H9 (cell line): ENCODE measurements at places on chromosomes 1 and 21.
A peak's percentile ranks its signal among the peaks of the same experiment; 100 is the strongest.

- no peak for DNase-seq
Observed at GRCh38 chr1:218845589-218845988, 328.1 kb upstream of the LYPLAL1 start.

- DNase-seq: no peak
Observed at GRCh38 chr21:19458295-19458694, 1054.7 kb upstream of the TMPRSS15 start.

DNA sequence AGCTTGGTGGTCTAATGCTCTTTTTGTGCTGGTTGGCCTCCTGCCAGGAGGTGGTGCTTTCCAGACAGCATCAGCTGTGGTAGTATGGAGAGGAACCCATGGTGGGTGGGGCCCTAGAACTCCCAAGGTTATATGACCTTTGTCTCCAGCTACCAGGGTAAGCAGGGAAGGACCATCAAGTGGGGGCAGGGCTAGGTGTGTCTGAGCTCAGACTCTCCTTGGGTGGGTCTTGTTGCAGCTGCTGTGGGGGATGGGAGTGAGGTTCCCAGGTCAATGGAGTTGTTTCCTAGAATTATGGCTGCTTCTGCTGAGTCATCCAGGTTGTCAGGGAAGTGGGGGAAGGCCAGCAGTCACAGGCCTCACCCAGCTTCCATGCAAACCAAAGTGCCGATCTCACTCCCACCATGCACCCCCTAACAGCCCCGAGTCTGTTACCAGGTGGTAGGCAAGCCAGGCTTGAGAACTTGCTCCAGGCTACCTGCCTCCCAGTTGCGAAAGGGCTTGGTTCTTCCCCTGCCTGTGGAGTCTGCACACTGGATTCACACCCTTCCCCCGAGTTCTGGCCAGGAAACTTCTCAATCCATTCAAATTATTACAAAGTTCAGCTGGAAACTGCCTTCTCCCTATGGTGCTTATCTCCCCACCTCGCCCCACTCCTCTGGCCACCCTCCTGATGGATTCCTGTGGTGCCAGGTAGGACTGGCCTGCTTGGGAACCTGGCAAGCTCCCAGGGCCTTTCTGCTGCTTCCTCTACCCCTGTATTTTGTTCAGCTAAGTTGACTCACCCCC is 37.8 kb downstream of the DRAM2 start:
- no peak for DNase-seq

DNA sequence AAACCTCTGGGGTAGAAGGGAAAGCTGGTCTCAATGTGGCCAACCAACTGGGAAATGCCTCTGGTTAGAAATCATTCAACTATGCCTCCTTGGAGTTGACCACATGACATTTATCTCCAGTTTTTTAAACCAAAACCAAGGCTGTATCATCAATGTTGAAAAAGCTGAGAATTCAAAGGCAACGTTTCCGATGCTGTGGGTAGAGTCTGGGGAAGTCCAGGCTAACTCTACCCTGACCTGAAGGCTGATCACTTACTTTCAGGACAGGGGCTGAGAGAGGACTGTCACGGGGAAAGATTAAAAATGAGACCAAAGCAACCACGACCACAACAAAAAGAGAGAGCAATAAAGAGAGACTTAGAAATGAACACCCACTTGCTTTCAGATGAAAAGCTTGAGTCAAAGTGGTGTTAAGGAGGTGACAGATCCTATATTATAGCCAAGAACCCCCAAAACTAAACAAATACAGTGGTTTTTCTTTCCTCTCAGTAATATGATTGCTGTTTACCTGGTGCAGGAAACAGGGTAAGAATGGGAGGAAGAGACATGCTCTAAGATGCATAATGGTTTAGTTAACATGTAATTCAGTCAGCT is 90.8 kb upstream of the TNFSF4 start:
- no peak for DNase-seq

DNA sequence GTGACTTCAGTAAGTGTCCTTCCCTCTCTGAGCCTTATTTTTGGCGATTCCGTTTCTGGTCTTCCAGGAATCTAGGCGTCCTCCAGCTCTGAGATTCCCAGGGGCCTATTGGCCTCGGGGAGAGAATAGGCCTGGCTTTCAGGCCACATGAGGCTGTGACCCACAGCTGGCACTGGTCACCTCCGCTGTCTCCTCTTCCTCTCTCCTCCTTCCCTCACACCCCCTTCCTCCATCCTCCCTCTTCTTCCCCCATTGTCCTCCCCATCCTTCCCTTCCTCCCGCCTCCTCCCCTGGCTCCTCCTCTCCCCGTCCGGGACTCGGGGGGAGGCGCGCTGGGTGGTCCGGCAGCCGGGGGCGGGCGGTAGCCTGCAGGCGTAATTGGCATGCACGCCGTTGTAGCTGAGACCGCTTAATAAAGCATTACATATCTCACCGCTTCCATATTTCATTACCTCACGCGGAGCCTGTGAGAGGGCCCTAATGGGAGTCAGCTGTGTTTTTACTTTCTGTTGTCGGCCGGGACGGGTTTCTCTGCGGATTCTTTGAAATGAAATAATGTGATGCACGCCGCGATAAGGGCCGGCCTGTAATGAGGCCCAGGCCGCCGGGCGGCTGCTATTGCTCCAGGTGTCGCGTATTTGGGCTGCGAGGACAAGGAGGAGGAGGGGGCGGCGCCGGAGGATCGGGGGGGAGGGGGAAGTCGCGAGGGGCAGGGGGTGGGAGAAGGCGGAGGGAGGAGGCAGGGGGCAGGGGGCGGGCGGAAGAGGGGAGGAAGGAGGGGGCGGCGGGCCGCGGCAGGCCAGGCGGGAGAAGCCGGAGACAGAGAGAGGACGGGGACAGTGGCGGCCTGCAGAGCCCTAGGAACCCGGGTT is 95.3 kb downstream of the FOXD2 start:
- DNase-seq: peak; percentile 87

DNA sequence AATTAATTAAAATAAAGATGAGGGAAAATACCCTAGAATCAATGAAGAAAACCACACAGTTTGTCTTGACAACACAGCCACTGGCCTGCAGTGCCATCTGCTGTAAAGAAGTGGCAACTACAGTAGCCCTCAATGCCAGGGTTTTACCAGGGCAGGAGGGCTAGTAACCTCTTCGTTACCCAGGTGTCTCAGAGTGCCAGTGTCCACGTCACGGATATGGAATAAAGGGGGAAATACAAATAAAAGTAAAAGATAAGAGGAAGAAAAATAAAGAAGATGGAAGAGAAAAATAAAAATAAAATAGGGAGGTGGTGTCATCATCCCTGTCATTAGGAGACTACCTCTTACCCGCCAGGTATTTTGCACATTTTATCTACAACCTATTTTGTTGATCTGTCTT is 14.2 kb upstream of the SLC44A3 start:
- DNase-seq: peak; percentile 57

DNA sequence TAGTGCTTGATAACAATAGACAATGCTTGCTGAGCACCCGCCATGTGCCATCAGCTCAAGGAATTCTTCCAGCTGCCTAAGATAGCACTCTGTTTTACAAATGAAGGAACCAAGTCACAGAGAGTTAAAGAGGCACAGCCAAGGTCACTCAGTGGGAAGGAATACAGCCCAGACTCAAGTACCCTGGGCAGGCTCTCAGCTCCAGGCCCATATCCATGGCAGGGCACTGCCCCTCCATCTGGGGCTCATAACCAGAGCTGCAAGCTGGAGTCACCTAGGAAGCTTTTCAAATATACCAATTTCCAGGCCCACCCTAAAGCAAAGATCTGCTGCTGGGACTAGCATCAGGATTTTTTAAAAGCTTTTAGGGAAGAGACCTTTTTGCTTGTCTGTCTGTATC is 1.6 kb downstream of the CLEC20A start:
- no peak for DNase-seq

- no peak for DNase-seq
Observed at GRCh38 chr1:62790716-62791115, 6.8 kb downstream of the ATG4C start.

GRCh38 chr21:28790335-28790734 is 202.3 kb downstream of the LTN1 start:
- DNase-seq: no peak

GRCh38 chr1:55707196-55707595 is 492.0 kb upstream of the USP24 start:
- no peak for DNase-seq

GRCh38 chr1:160835751-160836150 is 26.9 kb downstream of the CD244 start:
- DNase-seq: no peak

GRCh38 chr1:200738327-200738948 is at the start of gene CAMSAP2:
Gene CAMSAP2, plus strand, starts transcription at chr1:200738893. Its CDS starts 935 bp downstream, at chr1:200739828.
- DNase-seq: peak; percentile 93

DNA sequence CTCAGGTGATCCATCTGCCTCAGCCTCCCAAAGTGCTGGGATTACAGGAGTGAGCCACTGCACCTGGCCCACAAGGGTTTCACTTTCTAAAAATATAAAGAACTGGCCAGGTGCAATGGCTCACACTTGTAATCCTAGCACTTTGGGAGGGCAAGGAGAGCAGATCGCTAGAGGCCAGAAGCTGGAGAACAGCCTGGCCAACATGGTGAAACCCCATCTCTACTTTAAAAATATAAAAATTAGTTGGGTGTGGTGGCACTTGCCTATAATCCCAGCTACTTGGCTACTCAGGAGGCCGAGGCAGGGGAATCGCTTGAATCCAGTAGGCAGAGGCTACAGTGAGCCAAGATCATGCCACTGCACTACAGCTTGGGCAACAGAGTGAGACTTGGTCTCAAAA is 25.7 kb downstream of the MRPL39 start:
- no peak for DNase-seq

DNA sequence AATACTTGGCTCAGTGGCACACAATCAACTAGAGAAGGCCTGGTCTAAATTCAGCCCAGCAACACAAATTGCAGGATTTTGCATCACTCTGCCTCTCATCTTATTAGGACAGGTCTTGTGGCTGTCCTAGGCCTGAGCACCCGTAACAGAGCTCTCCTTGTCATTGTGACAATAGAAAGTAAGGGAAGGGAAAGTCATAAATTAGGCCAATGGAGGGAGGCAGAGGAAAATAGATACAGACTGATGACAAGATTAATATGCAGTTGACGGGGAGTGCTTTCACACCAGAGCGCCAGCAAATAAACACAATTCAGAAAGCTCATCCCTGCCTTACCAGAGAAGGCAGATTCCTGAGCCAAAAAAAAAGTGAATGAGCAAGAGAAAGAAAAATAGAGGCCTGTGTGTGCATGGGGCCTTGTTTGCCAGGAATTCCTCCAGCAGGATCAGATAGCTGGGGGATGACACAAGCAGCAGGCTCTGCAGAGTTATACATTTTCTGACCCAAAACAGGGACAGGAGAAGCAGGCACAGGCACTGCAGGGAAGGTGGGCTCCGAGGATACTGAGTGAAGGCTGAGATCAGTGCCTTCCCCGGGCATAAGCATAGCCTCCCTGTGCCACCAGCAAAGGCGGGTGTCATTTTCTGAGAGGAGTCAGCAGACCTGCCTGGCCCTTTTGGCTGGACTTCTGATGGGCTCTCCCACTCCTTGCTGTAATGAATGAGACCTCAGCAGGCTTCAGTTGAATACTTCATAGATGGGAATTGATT is 110.0 kb upstream of the SPAG17 start:
- DNase-seq: no peak

- no peak for DNase-seq
Observed at GRCh38 chr1:161342821-161343220, 24.9 kb downstream of the CFAP126 start.

GRCh38 chr1:17075470-17076255 is 21.8 kb upstream of the SDHB start:
- DNase-seq: peak; percentile 87

- DNase-seq: no peak
Observed at GRCh38 chr1:157562515-157562914, 10.2 kb upstream of the FCRL5 start.

GRCh38 chr1:40774266-40774998 is 9.2 kb upstream of the KCNQ4 start:
- peak; percentile 83 for DNase-seq

DNA sequence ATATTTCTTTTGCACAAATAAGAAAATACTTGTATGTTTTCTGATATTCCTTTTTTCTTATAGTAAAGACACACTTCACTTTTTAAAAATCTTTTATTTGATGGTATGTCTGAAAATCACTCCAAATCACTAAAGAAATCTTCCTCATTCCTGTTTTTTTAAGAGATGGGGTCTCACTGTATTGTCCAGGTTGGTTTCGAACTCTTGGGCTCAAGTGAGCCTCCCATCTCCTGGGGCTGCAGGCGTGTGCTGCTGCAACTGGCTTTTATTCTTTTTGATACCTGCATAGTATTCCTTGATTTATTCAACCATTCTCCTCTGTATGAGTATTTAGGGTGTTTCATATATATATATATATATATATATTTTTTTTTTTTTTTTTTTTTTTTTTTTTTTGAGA is 88.1 kb downstream of the OSBPL9 start:
- DNase-seq: no peak

- DNase-seq: no peak
Observed at GRCh38 chr1:244394826-244395765, 56.6 kb downstream of the ADSS2 start.

GRCh38 chr1:71245246-71245645 is 164.4 kb upstream of the ZRANB2 start:
- no peak for DNase-seq

GRCh38 chr1:11804666-11805421 is 920 bp downstream of the MTHFR start:
- no peak for DNase-seq

DNA sequence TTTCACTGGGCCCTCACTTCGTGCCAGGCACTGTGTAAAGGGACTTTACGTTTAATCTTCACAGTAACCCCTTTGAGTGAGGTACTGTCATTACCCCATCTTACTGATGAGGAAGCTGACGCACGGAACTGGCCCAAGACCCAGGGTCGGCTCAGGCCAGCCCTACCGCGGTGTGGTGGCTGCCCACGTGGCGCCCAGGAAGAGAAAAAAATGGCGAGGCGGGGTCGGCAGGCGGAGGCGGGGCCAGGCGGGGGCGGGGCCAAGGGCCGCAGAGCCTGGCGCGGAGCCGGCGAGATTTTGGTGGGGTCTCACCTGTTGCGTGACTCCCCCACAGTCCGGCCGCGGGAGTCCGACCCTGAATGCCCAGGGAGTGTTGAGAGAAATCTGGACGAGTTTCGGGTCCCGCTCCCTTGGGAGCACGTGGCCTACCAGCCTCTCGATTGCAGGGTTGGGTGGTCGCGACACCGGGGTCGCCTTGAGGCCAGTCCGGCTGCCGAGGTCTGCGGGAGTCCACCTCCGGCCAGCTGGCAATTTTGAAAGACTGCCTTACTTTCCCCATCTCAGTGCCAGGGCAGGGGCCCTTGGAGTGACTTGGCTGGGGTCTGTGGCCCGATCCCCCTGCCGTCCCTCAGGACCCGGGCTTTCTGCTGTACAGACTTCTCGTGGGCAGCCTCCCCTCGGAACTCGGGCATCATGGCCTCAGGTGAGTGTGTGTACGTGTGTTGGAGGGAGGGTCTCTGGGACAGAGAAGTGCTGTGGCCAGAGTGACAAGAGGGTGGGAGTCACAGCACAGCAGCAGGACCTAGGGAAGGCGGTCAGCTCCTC is at the start of the genes AMPD2 and GNAT2:
Gene AMPD2, plus strand, starts transcription at position 262 of the 825 bp plus-strand sequence. CDS start 1,339 bp downstream, outside the sequence.
Gene GNAT2, minus strand, starts transcription at position 41 of the 825 bp plus-strand sequence. CDS start 6,746 bp downstream, outside the sequence.
- DNase-seq: peak; percentile 80

GRCh38 chr1:248786156-248786555 is 30.6 kb upstream of the LYPD8 start:
- no peak for DNase-seq
